ENCODE measurements at places on chromosomes 1 and 21.

GRCh38 chr21:46154155-46154954 is 1.0 kb downstream of the FTCD start:
- DNase-seq, result no peak

DNA sequence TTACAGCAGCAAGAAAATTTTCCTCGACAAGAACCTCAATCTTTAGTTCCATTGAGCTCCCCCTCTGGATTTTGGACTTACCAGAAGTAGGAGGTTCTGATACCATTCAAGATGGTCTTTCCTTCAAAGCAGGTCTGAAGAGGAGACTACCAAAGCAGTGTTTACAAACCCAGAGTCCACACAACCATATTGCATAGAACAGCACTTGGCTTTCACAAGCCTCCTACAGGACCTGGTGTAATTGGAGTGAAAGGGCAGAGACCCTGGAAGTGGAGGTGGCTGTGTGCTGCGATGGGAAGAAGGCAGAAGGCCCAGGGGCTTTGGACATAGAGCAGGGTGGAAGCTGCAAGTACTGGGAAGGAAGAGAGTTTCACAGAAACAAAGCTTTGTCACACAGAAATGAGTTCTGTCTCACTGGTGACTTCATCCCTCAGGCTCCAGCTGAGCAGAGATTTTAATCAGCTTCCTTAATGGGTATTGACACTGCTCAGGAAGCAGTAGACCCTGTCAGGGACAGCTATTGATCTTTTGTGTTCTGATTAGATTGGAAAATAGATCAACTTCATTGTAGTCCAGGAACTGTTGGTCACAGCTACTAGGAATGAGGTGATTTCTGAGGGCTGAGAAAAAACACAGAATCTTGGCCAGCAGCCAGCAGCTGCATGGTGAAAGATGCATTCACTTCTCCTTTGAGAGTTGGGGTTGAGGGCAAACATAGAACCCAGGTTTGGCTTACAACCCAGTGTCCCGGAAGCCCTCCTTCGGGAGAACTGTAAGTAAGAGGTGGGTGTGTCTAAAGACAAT is 124.0 kb downstream of the SYT2 start:
- no peak for DNase-seq

DNA sequence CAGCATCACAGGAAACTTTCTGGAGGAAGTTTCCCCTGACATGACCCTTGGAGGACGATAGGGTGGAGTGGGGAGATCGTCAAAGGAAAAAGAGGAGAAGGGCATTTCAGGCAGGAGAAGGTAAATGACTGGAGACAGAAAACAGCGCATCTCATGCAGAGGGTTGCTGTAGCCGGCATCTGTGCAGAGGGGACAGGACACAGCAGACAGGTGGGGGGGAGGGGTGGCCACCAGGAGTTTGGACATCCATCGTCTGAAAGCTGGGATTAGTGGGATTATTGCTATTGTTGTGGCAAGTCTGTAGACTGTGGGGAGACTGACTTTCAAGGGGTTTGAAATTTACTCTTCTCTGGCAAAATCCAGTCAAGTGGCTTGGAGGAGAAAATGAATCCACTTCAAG is 463.9 kb downstream of the OMA1 start:
- DNase-seq, result no peak

GRCh38 chr1:2789164-2789985 is 12.1 kb downstream of the TTC34 start:
- DNase-seq, result no peak

GRCh38 chr1:89608319-89608983 is 24.5 kb upstream of the LRRC8C start:
- DNase-seq, result no peak

DNA sequence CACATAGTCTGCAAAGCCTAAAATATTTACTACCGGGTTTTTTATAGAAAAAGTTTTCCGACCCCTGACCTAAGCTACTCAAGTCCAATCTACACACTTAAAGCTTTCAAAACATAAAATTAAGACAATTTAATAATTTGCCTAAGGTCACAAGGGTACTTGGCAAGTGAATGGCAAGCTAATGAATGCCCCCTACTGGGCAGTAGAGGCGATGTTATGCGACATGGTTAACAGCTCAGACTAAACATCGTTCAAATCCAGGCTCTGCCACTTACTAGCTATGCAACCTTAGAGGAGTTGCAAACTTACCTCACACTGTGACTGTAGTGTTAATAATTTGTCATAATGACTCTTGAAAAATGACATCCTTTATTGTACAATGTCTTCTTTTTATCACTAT is 317.2 kb upstream of the NFIA start:
- DNase-seq, result no peak

DNA sequence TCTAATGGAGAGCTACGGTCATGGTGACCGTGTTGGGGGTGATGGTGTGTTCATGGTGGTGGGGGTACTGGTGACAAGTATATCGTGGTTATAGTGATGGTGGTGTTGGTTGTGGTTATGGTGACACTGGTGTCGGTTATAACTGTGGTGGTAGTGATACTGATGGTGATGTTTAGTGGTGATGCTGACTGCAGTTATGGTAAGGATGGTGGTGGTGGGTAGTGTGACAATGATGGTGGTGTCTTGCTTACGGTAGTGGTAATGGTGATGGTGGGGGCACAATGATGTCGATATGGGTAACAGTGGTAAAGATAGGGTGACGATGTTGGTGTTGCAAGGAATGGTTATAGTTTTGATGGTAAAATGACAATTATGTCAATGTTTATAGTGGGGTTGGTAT is 98.9 kb upstream of the SLC2A1 start:
- DNase-seq, result no peak

DNA sequence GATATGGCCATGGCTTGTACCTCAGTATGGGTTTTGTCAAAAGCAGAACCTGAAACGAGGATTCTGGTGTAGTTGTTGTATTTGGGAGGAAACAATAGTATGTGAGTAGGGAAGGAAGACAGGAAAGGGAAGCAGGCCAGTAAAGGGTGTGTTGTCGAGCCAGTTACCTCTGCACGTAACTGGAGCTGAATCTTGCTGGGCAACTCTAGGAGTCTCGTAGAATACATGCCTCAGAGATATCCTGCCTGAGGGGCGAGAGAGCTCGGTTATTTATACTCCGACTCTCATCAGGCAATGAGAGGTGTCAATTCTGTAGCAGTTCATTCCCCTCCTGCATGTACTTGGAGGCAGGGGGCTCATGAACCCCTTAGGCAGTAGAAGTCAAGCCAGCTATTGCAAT is 45.9 kb upstream of the KIF26B start:
- DNase-seq, result no peak

DNA sequence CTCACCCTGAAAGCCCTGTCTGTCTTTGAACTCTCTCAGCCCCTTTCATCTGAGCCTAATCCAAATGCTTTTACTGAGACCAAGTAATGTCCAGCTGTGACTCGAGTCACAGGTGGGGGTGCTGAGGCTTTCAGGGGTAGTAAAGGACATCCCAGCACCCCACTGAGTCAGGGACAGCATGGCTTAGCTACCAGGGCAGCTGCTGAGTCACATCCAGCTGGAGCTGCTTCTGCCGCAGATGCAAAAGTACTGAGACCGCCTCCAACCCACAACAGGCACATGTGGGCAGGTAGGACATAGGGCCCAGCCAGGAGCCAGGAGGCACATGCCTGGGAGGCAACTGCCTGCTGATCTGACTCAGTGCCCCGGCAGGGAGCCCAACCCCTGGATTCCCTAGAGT is 6.7 kb upstream of the VSIG8 start:
- DNase-seq, result no peak

- no peak for DNase-seq
Measured at GRCh38 chr1:188027613-188028012, 1198.9 kb downstream of the PLA2G4A start.

- DNase-seq, result no peak
Measured at GRCh38 chr1:226372885-226373284, 35.0 kb downstream of the PARP1 start.

GRCh38 chr1:85579622-85580021 is 939 bp upstream of the CCN1 start:
- DNase-seq, result no peak

- DNase-seq, result no peak
Measured at GRCh38 chr1:199784138-199784895, 243.2 kb upstream of the NR5A2 start.
